Activated CD4-positive, alpha-beta T cell treated with anti-CD3 and anti-CD28 coated beads, Interleukin-2, amount 10 ng/mL, durations not matched to agents 7 days and 5 days (primary cell): ENCODE measurements at places on chromosomes 16 and 17. TPM values are rescaled to one million over a fixed set of nuclear protein-coding genes. Genes with fewer than 3 reads are reported as not detected.

DNA sequence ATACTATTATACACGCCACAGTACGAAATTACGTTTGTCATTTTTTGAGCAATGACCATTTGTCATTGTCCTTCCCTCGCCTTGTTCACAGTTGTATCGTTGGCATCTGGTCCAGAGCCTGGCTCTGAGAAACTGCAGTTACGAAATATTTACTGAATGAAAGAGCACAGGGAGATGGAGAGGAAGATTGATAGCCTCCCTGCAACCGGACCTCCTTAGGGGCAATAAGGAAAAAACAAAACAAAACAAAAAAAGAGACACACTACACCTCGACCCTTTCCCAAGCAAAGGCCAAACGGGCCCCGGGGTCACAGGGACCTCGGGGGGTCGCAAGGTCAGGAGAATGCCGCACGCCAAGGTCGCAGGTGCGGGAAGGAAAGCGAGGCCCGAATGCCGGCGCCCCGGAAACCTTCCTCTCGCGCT lies 857 bp downstream of the GOT2 start:
- no peaks in the 10 kb centered on the region for H3K27me3 ChIP-seq
- H3K36me3 ChIP-seq: peaks cover 5% of the 10 kb centered on the region
- peak overlapping the region; percentile 89 for H3K27ac ChIP-seq
- peak overlapping the region; percentile 96 for H3K4me3 ChIP-seq
- DNase-seq: no peak
- H3K4me1 ChIP-seq: peaks cover 41% of the 10 kb centered on the region

- DNase-seq: no peak
- no peaks in the 10 kb centered on the region for H3K27me3 ChIP-seq
- H3K27ac ChIP-seq: no peak overlapping the region
- no peaks in the 10 kb centered on the region for H3K36me3 ChIP-seq
- H3K4me3 ChIP-seq: no peak overlapping the region
Observed at GRCh38 chr17:41511116-41511515, 5.7 kb upstream of the KRT13 start.

DNA sequence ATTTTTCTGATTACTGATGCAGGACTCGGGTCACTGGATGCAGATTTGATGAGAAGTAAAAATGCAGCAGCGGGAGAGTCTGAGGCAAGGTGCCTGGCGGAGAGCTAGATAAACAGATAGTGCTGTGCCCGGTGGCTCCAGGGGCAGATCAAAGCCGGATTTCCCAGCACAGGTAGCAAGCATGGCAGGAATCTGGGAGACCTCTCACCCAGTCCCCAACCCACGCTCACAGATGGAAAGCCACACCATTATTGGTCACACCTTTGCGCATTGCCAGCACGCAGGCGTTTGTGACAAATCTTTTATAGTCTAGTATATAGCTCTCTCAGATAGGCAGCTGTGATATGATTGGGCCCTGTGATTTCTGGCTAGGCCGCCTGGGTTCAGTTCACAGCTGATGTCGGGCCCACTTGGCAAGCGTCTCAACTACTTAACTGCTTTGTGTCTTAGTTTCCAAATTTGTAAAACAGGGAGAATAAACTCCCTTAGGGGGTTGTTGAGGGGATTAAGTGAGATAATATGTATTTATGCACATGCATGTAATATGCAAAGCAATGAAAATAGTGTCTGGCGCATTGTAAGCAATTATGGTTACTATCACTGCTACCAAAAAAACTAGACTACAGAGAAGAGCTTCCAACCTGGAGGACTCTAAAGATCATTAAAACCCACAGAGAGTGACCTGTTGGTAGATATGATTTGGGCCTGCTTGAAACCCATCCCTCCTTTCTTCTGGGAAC lies 42.0 kb upstream of the NFAT5 start:
- H3K4me1 ChIP-seq: peaks cover 19% of the 10 kb centered on the region
- no peak overlapping the region for H3K4me3 ChIP-seq
- DNase-seq: no peak
- no peaks in the 10 kb centered on the region for H3K36me3 ChIP-seq
- H3K27me3 ChIP-seq: no peaks in the 10 kb centered on the region
- no peak overlapping the region for H3K27ac ChIP-seq

DNA sequence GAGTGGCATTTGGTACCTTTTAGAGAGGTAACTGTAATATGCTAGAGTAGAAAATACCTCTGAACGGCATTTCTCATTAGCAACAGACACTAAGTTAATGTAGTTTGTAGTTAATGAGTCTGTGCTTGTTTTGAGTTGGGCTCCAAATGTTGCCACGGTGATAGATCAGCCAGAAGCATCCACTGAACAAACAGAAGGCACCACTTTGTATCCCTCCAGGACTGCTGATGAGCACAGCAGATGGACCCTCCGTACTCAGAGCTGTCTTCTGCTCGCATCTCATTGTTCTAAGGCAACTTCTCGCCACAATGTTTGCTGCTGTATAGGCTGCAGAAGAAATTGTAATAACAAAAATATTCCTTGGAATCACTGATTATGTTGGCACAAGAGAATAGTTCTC lies 56.1 kb downstream of the TNRC6C start:
- peaks cover 32% of the 10 kb centered on the region for H3K4me1 ChIP-seq
- H3K27ac ChIP-seq: no peak overlapping the region
- no peak for DNase-seq
- no peak overlapping the region for H3K4me3 ChIP-seq

Gene HIC1
- total RNA-seq: 31.0 TPM
